ENCODE measurements at places on chromosomes 7 and 10.

- no peak for DNase-seq
These were observed 43.5 kb upstream of the LEP start for GRCh38 chr7:128197589-128197988.

GRCh38 chr10:14299556-14299955 lies 31.2 kb downstream of the FRMD4A start:
- no peak for DNase-seq

DNA sequence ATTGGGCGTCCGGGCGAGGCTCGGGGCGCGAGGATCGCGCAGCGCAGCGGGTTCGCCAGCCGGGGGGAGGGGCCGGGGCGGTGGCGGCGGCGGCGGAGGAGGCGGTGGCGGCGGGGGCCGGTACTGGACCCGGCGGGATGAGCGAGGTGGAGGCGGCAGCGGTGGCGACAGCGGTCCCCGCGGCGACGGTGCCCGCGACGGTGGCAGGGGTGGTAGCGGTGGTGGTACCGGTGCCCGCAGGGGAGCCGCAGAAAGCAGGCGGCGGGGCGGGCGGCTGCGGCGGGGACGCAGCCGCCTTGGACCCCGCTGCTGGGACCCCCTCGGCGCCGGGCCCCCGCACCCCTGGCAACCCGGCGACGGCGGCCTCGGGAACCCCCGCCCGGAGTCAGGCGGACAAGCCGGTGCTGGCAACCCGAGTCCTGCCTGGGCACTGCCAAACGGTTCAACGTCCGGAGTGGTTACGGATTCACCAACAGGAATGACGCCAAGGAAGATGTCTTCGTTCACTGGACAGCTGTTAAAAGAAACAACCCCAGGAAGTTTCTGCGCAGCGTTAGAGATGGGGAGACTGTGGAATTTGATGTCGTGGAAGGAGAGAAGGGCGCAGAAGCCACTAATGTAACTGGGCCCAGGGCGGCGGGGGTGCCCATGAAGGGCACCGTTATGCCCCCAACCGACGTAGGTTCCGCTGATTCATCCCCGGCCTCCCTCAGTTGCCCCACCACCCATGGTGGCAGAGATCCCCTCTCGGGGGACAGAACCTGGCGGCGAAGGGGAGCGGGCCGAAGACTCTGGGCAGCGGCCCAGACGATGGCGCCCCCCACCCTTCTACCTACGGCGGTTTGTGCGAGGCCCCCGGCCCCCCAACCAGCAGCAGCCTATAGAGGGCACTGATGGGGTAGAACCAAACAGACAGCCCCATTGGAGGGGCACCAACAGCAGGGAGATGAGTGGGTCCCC lies 100.3 kb upstream of the CPXM2 start:
- no peak for DNase-seq

- DNase-seq: no peak
These were observed 317.0 kb downstream of the CACNA2D1 start for GRCh38 chr7:82126576-82126975.

DNA sequence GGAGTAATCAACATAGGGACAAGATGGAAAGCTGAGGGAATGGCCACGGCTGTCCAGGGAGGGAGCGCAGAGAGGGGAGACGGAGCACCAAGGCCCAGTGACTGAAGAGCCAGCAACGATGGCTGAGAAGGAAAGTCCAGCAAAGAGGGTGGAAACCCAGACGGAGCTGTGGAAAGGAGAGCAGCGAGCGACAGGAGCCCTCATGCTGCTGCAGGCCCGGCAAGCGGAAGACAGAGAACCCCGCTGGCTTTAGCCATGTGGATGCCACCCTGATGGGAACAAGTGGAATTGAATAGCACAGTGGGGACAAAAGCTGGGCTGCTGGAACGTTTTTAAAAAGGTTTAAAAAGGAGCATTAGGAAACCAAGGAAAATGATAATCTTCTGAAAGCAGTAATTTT lies 82.9 kb upstream of the DDC start:
- no peak for DNase-seq

DNA sequence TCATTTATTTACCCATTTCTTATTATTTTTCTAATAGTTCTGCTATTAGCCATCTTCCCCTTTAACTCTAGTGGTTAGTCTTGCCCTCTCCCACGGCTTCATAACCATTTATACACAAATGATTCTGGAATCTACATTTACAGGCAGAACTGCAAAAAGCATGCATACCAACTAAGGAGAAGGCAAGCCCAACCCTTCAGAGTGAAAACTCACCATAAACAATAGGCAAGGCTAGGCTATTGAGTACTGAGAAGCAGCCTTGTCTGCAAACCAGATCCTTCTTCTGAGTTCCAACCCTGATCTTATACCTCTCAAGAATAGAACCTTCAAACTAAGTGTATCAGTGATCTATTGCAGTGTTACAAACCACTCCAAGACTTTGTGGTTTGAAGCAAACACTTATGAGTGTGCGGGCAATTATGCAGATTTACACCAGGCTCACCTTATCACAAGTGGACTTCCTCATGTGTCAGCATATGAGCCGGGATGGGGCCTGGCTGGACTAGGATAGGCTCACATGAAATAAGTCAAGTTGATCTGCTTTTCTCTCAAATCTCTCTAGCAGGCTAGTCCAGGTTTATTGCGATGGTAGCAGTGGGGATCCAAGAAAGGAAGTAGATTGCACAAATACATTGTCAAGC lies 896.9 kb upstream of the PHF14 start:
- DNase-seq: no peak

DNA sequence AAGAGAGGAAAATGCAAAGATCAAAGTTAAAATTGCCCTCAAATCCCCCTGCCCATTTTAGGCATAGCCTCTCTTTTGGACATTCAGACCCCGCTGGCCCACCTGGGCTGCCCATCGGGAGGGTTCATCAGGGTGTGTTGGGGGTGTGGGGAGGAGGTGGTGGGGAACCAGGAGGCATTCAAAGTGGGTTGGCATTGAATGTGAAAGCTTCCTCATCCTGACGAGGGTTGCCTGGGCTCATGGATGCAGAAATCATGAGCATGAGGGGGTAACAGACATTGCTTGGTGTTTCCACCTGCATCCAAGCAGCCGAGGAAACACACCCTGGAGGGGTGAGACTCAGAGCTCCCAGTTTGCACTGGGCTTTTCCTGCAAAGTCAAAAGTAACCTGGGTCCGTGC lies 20.6 kb downstream of the BTBD16 start:
- DNase-seq: no peak

All from smooth muscle cell of the brain vasculature (primary cell).